ENCODE measurements at places on chromosomes 11 and 22. TPM values are rescaled to one million over a fixed set of nuclear protein-coding genes. Genes with fewer than 3 reads are reported as not detected.

The SAA4 gene
- total RNA-seq = not detected

The KCNQ1 gene
- total RNA-seq = not detected

The BACE1-AS gene
- total RNA-seq = 4.7 TPM

The FBXO3 gene
- total RNA-seq = 145 TPM

The ZNF214 gene
- total RNA-seq = 1.7 TPM

The ACRV1 gene
- not detected for total RNA-seq

The MS4A14 gene
- under 0.01 TPM for total RNA-seq

The MFRP gene
- not detected for total RNA-seq

The CREB3L1 gene
- total RNA-seq = 46.0 TPM

The SPA17 gene
- total RNA-seq = 2.7 TPM

The ZNRF3 gene
- total RNA-seq = 5.9 TPM

The RIMBP3B gene
- total RNA-seq = 0.79 TPM

The OR4A16 gene
- not detected for total RNA-seq

The BAIAP2L2 gene
- under 0.01 TPM for total RNA-seq
